ENCODE measurements at places on chromosomes 4 and X.

- no peak for DNase-seq
Measured at GRCh38 chrX:134423606-134424005, 36.4 kb upstream of the HPRT1 start.

- DNase-seq: no peak
Measured at GRCh38 chrX:2183193-2183725, 317.5 kb downstream of the DHRSX start.

DNA sequence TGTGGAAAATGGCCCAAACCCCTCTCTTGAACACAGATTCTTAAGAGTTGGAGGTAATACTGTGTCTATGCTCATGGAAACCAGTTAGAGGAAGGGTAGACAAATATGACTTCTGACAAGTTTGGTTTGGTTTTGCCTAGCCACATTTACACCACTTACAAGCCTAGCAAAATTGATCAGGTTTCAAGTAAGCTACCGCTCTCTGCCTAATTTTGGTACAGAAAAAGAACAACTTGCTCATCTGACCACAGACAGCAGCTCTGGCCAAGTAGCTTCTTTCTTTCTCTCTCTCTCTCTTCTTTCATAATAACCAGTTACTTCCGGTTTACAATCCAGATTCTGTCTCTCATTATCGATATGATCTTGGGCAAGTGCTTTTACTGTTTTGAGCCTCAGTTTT is 260.0 kb downstream of the GLUD2 start:
- no peak for DNase-seq

DNA sequence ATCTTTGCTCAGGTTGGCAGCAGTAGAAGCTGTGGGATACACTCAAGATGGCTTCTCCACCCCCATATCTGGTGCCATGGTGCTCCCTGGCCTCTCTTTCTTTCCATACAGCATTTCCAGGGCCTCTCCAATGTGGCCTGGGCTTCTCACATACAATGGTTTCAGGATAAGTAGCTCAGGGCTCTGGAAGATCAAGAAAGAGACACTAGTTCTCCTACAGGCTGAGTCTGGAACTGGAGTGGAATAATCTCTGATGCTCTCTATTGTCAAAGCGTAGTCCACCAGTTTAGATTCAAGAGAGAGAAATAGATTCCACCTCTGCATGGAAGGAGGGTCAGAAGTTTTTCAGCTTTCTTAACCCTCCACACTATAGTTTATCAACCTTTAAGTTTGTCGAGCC is 138.2 kb upstream of the AADAT start:
- no peak for DNase-seq

GRCh38 chr4:145732001-145732815 is 52.3 kb downstream of the C4orf51 start:
- no peak for DNase-seq

DNA sequence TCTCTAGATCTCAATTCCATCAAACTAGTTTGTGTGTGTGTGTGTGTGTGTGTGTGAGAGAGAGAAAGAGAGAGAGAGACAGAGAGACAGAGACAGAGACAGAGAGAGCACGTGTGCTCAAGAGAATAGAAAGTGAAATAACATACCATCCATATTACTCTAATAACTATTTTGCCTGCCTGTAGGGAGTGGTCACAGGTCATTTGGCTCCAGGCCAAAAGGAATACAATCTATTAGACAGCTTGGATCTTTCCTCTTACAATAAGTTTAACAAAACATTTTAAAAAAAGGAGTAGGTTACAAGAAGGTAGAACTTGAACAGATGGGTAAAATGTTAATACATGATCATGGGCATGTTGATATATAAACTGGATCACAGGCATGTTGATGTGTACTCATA is 76.2 kb downstream of the COL4A6 start:
- DNase-seq: no peak

Data from hematopoietic multipotent progenitor cell (in vitro differentiated cells).